ENCODE measurements at places on chromosomes 11 and 22.

DNA sequence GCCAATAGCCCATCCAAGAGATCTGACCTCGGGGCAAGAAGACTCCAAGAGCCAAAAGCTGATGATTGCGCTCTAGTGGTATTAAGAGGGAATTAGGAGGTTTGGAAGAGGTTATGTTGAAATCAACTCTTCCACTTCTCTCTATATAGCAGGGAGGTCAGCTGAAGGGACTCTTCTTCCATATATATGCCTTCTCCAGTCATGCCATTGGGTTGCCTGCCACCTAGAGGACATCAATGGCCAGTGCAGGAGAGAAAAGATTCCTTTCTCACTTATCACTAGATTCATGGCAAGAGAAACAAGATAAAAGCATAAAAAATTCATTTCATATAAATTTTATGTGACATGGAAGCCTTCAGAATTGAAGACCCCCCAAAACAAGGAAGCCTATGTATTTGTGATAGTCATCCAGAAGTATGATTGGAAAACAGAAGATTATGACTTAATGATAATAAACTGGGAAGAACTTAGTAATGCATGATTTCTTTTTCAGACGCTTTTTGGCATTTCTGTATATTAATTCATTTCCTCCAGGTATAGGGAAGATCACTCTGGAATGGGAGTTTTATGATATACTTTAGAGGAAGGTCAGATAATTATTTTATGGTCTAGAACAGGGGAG is 435.1 kb upstream of the DDI1 start:
- DNase-seq: no peak

GRCh38 chr22:35065796-35066218 is at the start of gene ISX:
Gene ISX (plus strand): TSS chr22:35066158. CDS start chr22:35067088, 930 bp downstream.
- DNase-seq: no peak

DNA sequence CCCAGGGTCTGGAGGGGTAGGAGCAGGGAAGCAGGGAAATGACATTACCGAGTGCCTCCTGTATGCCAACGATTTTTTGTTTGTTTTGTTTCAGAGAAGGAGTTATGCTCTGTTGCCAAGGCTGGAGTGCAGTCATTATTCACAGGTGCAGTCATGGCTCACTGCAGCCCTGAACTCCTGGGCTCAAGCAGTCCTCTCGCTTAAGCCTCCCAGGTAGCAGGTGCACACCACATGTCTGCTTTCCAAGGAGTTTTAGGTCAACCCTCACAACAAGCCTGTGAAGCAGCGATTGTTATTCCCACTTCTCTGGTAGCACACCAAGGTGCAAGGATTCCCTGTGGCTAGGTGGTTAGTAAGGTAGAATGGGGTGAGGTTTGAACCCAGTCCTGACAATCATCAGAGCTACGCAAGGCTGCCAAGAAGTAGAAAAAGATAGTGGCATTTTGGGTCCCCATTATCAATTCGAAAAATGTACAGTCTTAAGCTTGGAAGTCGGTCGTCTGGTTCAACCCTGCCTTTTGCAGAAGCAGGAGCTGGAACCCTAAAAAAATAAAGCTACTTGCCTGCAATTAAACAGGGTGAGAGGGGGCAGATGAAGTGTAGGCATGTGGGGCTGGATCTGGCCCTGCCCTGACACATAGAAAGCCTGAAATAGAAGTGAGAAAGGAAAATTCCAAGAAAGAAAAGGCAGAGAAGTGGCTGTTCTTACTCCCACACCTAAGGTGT is 9.1 kb downstream of the UCP3 start:
- no peak for DNase-seq

DNA sequence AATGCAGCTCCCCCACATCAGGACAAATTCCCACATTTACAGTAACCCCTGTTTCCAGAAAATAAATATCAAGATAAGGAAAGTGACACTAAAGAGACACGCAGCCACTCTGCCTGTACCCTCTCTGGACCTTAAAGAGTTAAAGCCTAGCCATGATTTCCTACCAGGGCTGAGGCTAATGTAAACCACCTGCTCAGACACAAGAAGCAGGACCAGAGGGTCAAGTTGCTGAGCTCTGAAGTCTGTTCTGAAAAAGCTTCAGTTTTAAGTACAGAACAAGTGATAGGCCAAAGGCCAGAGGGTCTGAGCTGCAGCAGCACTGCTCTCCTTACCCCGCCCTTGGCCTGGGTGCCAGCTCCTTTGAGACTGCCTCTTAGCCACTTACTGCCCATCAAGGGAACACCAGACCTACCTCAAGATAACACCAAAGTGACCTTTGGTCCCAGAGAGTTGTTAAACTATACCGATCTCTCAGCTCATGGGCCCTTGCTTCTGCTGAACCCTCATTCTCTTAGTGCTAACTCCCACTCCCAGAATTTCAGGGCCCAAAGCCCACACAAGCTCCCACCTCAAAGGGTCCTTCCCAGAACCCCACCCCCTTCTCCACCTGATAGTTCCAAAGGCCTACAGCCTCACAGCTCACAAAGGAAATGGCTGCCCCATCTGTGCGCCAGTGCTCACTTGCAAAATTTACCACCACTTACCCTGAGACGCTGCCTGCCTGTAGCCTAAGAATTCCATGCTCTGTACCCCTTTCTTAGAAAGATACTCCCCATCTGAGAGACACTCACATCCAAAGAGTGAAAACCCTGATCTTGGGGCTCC is 40.5 kb downstream of the IL18BP start:
- no peak for DNase-seq

- no peak for DNase-seq
These were observed 202.5 kb downstream of the TRIM29 start for GRCh38 chr11:119935349-119935925.

Data from activated CD8-positive, alpha-beta memory T cell treated with anti-CD3 and anti-CD28 coated beads for 48 hours (primary cell).